ENCODE measurements at places on chromosomes 3 and 15. TPM values are rescaled to one million over a fixed set of nuclear protein-coding genes. Genes with fewer than 3 reads are reported as not detected.
A peak's percentile ranks its signal among the peaks of the same experiment; 100 is the strongest.

- no peak overlapping the region for H3K27ac ChIP-seq
- H3K4me1 ChIP-seq, result no peaks in the 10 kb centered on the region
- H3K36me3 ChIP-seq, result no peaks in the 10 kb centered on the region
Observed at GRCh38 chr3:98115717-98116116, 14.8 kb upstream of the OR5H1 start.

DNA sequence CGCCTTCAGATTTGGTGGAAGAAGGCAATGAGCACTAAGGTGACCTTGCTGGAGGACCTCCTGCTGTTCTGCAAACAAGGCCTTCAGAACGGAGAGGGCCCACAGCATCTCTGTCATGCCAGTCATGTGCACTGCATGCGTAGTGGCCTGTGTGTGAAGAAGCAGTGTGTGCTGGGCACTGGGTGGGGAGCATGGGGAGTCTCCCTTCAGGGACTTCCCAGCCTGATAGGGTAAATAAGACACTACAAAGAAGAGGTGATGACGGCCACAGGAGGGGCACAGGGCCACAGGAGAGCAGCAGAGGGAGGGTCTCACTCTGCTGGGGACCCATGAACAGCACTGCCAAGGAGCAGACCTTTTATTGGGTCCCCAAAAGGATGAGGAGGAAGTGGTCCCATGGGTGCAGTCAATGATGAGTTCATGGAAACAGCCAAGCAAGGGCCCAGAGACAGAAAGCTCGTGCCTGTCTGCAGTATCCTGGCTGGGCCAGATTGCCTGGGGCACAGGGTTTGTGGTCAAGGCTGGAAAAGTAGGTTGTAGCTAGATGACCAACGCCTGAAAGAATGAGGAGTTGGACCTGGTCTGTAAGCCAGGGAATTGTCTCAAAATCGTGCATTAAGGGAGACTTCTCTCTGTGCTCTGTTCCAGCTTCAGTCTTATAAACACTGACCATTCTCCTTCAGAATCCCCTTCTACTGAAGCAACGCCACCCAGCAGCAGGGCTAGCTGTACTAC lies 67.8 kb upstream of the SEC61A1 start:
- no peak for DNase-seq
- H3K36me3 ChIP-seq, result no peaks in the 10 kb centered on the region
- H3K4me1 ChIP-seq, result peaks cover 11% of the 10 kb centered on the region
- H3K4me3 ChIP-seq, result no peak overlapping the region

GRCh38 chr15:91970142-91970541 lies 116.6 kb downstream of the SLCO3A1 start:
- DNase-seq, result no peak
- no peak overlapping the region for H3K27ac ChIP-seq
- H3K27me3 ChIP-seq, result no peaks in the 10 kb centered on the region
- H3K4me1 ChIP-seq, result no peaks in the 10 kb centered on the region
- no peaks in the 10 kb centered on the region for H3K36me3 ChIP-seq

DNA sequence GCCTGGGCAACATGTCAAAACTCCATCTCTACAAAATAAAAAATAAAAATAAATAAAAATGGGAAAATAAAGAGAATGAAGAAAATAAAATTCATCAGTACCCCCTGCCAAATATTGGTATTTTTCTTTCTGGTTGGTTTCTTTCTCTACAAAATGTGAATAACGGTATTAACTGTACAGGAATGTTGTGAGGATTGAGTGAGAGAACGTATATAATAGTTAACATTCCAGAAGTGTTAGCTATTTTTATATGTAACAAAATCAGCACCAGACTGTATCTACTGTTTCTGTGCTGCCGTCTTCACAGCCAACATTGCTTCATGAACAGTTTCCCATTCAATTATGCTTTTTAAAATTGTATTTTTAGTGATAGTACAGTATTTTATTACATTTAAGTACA lies 25.5 kb upstream of the RNU6-1 start:
- H3K4me3 ChIP-seq, result no peak overlapping the region
- no peak overlapping the region for H3K27ac ChIP-seq
- H3K36me3 ChIP-seq, result no peaks in the 10 kb centered on the region

DNA sequence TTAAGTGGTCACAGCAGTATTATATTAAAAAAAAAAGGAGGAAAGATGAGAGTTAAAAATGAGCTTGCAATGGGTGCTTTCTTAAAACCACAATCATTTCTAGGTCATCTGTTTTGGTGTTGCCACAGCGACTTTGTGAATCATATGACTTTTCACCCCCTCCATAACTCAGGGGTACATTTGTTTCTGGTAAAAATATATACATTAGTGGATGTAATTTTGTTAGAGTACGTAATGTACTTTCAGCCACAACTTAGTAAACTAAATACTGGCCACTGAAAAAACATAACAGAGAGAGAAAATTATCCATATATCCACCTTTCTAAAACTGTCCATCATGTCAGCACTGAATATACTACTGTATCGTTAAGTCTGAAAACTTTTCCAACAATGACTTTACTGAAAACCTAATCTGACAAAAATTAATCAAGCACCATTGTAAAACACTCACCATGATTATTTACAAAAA lies 3.4 kb downstream of the ANKRD28 start:
- H3K27me3 ChIP-seq, result no peaks in the 10 kb centered on the region
- H3K4me3 ChIP-seq, result peak overlapping the region; percentile 42
- H3K36me3 ChIP-seq, result peaks cover 53% of the 10 kb centered on the region
- DNase-seq, result no peak
- peak overlapping the region; percentile 96 for H3K27ac ChIP-seq

DNA sequence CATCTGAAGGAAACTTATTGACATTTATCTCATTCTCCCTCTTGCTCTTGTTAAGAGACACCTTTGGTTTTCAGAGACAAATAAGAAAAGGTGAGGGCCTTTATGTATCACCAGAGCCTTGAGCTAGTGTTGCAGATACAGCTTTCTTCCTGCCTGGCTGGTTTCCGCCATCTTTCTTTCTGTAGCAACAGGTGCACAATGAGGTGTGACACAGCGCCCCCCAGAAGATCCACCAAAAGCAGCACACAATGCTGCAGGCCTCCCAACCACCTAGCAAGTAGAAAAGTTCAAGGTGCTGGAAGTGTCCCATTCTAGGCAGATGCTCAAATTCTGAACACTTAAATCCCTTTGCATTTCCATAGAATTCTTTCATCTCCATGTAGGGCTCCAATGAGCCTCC lies 106.6 kb downstream of the FOXP1 start:
- no peak for DNase-seq
- no peaks in the 10 kb centered on the region for H3K36me3 ChIP-seq
- H3K27me3 ChIP-seq, result no peaks in the 10 kb centered on the region
- H3K4me3 ChIP-seq, result no peak overlapping the region

DNA sequence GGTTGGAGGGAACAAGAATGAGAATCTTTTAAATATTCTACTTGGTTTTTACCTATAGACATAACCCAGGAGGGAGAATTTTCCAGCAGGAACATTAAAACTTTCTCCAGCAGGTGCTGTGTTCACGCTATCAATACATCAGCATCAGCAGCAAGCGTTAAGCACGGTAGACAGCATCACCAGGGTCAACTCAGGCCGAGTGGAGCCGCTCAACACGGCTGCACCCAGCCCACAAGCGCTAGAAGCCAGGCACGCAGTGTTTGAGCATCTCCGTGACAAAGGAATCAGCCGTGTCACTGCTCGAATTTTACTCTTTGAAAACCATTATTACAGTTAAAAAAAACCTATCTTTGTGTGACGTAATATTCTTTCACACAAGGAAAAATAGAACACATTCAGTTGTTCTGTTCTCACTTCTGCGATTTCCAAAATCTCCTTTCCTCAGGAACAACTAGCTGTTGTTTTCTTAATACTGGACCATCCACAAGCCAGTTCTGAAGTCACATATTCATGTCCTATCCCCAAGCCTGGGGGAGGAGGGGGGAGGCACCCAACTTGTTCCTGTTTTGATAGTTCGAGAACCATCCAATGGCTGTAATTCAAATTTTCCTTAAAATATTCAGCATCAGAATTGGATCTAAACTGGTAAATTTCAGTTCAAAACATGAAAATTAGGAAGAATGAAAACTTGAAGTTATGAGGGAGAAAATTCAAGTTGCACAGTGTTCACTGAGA lies 77.9 kb downstream of the ADAMTS17 start:
- no peaks in the 10 kb centered on the region for H3K36me3 ChIP-seq
- H3K27me3 ChIP-seq, result no peaks in the 10 kb centered on the region
- H3K4me3 ChIP-seq, result no peak overlapping the region
- no peak for DNase-seq
- H3K27ac ChIP-seq, result no peak overlapping the region

DNA sequence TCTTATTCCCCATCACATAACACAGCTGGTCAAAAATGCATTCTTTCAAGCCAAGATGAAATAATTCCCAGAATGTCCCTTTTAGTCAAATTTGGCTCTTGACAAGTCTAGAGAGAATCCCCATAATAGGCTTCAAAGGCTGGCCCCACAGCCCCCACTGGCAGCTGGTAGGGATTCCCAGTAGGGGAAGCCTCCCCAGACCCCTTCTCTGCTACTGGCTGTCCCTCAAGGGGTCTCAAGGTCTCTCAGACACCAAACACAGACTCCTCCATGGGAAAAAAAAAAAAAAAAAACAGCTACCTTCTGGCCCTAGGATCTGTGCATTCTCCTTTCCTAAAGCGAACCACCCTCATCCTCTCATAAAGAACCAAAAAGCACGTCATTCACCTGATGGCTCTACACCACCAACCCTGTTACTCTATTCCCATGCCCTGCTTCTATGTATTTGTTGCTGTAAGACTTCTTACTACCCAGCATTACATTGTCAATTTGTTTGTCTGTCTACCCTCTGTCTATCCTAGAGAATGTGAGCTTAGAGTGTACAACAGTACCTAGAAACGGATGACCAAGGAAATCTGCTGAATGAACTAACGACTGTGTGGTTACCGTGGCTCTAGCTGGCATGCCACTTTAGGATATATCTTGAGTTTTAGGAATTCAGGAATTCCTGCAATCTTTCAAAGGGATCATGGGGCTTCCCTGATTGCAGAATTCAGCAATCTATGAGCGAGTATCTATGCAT lies 164.1 kb upstream of the NSMCE3 start:
- no peak overlapping the region for H3K4me3 ChIP-seq
- H3K27me3 ChIP-seq, result 0 out of 2 replicates have a peak, but pooled peaks cover 3% of the 10 kb centered on the region
- H3K36me3 ChIP-seq, result no peaks in the 10 kb centered on the region
- H3K27ac ChIP-seq, result no peak overlapping the region
- no peak for DNase-seq
- no peaks in the 10 kb centered on the region for H3K4me1 ChIP-seq

- no peaks in the 10 kb centered on the region for H3K27me3 ChIP-seq
- no peak overlapping the region for H3K4me3 ChIP-seq
- DNase-seq, result no peak
- peaks cover 29% of the 10 kb centered on the region for H3K4me1 ChIP-seq
Observed at GRCh38 chr3:134239538-134239937, 11.1 kb downstream of the RYK start.

GRCh38 chr15:77904436-77904821 lies 173.1 kb downstream of the TBC1D2B start:
- no peak for DNase-seq
- H3K4me3 ChIP-seq, result no peak overlapping the region
- H3K27ac ChIP-seq, result no peak overlapping the region
- peaks cover 7% of the 10 kb centered on the region for H3K4me1 ChIP-seq
- H3K27me3 ChIP-seq, result no peaks in the 10 kb centered on the region

GRCh38 chr3:108022256-108023150 lies 68.3 kb downstream of the CD47 start:
- H3K4me1 ChIP-seq, result peaks cover 14% of the 10 kb centered on the region
- no peak for DNase-seq
- H3K4me3 ChIP-seq, result no peak overlapping the region
- no peak overlapping the region for H3K27ac ChIP-seq
- H3K27me3 ChIP-seq, result no peaks in the 10 kb centered on the region

- no peak overlapping the region for H3K4me3 ChIP-seq
- no peak for DNase-seq
- H3K4me1 ChIP-seq, result no peaks in the 10 kb centered on the region
Observed at GRCh38 chr3:74167926-74168325, 446.5 kb downstream of the CNTN3 start.

DNA sequence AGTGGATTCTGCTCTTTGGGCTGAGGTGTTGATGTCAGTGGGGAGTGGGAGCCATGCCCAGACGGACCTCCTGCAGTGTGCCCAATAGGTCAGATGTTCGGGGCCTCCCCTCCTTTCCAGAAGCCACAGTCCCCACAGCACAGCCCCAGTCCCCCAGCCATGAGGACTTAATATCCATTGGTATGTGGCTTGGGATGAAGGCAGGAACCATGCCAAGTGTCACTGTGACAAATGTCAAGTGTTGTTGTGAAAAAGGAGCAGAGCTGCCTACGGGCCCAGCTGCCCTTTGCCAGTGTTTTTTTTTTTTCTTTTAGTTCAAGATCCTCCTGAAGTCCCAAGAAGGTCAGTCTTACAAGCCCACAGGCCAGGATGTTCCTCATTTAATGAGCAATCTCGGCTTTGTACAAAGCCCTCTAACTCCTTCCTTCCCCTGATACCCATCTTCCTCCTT lies 12.2 kb downstream of the SEMA3G start:
- H3K4me1 ChIP-seq, result peaks cover 13% of the 10 kb centered on the region
- no peaks in the 10 kb centered on the region for H3K36me3 ChIP-seq
- H3K27ac ChIP-seq, result no peak overlapping the region
- DNase-seq, result no peak

DNA sequence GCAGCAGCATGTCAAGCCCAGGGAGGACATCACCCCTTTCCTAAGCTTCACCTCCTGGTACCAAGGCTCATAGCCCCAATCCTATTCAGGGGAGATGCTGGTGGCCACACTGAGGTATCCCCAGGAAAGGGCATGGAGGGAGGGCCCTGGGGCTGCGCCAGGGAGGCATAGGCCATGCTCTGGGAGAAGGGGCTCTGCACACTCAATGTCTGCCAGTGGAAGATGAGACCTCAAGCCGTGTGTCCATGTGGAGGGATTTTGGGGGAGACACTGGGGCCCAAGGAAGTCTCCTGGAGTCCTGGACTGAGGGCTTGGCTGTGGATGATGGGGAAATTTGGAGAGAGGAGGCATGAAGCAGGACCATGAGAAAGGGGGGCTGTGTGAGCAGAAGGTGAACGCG lies 21.2 kb upstream of the PRR23E start:
- peaks cover 12% of the 10 kb centered on the region for H3K4me1 ChIP-seq
- H3K36me3 ChIP-seq, result no peaks in the 10 kb centered on the region
- H3K27me3 ChIP-seq, result no peaks in the 10 kb centered on the region
- no peak overlapping the region for H3K4me3 ChIP-seq
- H3K27ac ChIP-seq, result no peak overlapping the region

DNA sequence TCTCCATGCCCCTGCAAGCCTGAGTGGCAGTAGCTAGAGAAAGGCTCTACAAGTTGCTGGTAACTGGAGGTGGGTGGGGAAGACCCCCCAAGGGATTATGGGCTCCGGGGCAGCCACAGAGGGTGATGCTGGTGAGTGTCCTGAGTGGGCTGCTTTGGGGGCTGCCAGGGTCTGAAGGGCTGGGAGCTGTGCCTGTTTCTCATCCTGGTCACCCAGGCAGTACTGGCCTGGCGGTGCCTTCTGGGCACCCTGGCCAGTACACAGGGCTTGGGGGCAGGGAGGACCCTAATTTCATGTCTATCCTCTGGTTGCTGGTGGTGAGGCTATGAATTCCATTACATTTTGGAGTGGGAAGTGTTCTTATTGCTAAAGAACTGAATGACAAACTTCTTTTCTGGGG lies 46.1 kb upstream of the GATM start:
- no peak overlapping the region for H3K27ac ChIP-seq
- H3K36me3 ChIP-seq, result peaks cover 38% of the 10 kb centered on the region
- H3K4me3 ChIP-seq, result no peak overlapping the region

Gene FBXL2
- 16.4 TPM for total RNA-seq

Gene PIK3R4
- 21.7 TPM for total RNA-seq

Gene CAPN3
- total RNA-seq, result 0.11 TPM

Gene GLCE
- 40.4 TPM for total RNA-seq

Gene THPO
- total RNA-seq, result not detected

Gene TMC3
- not detected for total RNA-seq

Gene ZNF620
- 0.69 TPM for total RNA-seq
